NCI-H1105 (cell line): ENCODE measurements at places on chromosomes 6 and 20.

GRCh38 chr6:98787435-98787834 lies 46.9 kb upstream of the POU3F2 start:
- DNase-seq = peak; percentile 97

- no peak for DNase-seq
These were observed 336.2 kb downstream of the FOXA2 start for GRCh38 chr20:22248051-22248667.

DNA sequence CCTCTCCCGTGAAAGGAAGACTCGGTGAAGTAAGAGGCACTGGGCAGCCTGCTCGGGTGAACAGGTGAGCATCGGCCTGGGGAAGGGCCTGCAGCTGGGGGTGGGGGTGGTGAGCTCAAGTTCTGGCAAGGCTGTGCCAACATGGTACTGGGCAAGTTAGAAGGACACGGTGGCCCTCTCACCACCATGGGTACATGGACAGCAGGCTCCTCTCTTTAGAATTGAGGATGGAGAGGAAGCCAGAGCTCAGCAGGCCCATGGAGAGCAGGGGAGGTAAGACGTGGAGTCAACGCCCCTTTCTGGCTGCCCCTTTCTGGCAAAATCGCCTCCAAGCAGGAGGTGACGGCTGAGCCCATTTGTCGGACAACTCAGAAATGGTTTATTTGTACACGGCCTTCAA lies 135.6 kb downstream of the ANKRD60 start:
- DNase-seq = no peak

GRCh38 chr6:143087856-143088255 lies 27.2 kb downstream of the AIG1 start:
- DNase-seq = no peak

DNA sequence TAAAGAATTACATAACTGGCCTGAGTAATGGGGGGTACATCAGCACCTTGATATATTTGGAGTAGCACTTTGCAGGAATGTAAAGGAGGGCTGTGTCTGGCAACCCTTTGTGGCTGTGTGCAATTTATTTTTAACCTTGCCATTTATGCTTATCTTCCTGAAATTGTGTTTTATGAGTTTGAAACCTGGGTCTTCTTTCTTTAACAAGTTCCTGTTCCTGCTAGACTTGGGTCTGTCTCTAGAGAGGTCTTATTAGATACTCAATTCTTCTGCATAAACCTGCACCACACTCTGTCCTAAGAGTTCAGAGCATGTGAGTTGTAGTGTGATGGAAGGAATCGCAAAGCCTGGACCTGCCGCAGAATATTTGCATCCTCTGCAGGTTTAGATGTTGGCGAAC lies 181.0 kb downstream of the JARID2 start:
- no peak for DNase-seq

DNA sequence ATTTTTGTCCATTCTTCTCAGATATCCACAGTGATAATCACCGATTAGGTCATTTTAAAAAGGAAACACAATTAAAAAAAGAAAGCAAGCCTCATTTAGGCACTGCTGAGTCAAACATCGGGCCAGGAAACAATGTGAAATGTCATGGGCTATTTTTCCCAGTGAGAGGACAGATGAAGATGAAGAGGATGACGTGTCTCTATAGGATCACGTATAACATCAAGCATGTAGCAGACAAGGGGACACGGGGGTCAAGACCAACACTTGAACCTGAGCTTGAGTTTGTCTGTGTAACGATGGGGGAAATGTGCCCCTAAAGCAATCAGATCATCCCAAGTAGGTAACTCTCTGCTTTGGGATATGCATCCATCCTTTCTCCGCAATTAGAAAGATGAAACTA lies 553.2 kb downstream of the CD83 start:
- no peak for DNase-seq

- DNase-seq = no peak
These were observed 83.5 kb upstream of the CCN6 start for GRCh38 chr6:111970426-111970825.

DNA sequence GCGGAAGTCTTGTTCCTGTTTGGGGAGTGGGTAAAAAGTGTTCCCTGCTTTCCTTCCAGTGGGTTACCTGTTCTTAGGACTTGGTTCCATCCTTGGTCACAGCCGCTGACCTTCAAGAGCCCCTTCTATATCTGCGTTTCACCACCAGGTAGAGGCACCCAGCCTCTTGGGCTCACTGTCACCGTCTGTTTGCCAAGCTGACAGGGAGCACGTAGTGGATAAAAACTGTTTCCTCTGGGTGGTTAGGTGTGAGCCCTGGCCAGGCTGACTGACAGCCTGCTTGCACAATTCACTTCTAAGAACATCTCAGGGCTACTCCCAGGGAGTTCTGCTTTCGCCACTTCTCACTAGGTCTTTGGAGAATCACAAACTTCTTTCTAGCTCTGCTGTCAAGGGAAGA lies 1.8 kb upstream of the JPH2 start:
- no peak for DNase-seq

DNA sequence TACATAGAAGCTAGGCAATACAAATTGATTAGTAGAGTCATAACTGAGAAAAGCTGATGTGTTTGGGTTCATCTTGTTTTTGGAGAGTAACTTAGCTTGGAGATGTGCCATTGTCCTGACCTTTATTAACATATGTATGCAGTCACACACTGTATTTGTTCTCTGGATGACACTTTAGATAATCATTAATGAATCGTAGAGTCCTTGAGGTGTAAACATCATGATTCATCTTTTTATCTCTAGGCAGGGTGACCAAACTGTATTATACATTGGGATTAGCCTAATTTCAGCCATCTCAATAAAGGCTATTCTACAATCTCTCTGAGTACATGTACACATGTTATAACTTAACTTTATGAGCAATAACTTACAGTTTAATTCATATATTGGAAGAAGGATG lies 3.6 kb upstream of the MTCL3 start:
- DNase-seq = no peak

DNA sequence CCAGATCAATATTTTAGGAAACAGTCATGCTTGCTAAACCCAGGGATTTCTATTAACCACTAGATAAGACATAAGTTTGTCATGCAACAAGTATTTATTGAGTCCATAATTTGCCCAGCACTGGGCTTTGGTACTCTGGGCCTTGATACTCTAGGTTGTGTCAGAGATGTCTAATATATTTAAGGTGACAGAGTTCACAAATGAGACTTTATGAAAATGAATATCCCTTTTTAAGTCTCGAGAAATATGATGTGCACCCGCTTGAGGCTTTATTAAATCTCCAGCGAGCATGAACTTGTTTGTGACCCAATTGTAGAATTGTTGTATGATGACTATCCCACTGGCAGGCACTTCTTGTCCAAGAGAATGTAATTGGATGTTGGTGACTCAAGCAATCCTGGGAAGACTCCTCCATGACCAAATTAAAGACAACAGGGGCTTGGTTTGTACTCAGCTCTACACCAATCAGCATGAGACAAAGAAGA lies 109.2 kb downstream of the ESR1 start:
- DNase-seq = no peak

- no peak for DNase-seq
These were observed 49.0 kb downstream of the CPXM1 start for GRCh38 chr20:2751347-2751877.

DNA sequence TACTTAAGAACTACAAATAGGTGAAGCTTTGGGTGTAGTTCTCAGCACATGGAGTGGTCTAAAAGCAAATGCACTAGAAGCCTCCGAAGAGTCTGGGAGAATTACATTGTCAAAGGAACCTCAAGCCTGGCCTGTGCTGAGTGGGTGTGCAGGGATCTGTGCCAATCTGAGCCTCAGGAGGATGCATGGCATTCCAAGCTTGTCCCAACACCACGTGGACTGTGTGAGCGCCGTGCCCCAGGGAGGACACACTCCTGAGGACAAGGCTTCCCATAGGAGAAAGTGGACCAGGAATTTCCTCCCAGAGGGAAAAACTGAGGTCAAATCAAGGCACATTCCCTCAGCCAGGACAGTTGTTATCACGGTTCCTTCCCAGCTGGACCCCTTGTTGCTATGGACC lies 185.8 kb downstream of the QKI start:
- DNase-seq = no peak

- DNase-seq = no peak
These were observed 546.9 kb downstream of the TFAP2B start for GRCh38 chr6:51365566-51365965.

GRCh38 chr20:46416421-46416820 lies 10.0 kb upstream of the ELMO2 start:
- no peak for DNase-seq
